Head of caudate nucleus (tissue), 42 donors: ENCODE measurements at places on chromosomes 2 and 18.

GRCh38 chr2:215218587-215219577 lies 80.5 kb upstream of the ABCA12 start:
- no peak for DNase-seq

DNA sequence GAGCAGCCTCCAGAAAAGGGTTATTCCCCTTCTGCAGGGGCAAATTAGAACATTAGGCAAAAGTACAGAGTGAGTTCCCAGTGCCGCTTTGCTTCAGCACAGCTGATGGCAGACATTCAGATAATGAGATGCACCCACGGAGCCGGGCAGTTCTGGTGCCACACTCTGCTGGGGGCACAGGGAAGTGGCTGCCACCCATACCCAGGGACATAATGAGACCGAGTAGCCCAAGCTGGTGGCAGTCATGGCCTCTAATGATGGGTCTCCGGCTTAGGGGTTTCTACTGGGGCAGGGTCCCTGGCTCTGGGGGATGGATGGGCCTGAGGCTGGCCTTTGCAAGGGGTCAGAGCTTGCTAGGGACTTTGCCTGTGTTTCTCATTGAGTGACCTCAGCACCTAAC lies 26.2 kb downstream of the GLI2 start:
- DNase-seq = no peak

GRCh38 chr2:56613254-56613653 lies 429.5 kb downstream of the CCDC85A start:
- no peak for DNase-seq

DNA sequence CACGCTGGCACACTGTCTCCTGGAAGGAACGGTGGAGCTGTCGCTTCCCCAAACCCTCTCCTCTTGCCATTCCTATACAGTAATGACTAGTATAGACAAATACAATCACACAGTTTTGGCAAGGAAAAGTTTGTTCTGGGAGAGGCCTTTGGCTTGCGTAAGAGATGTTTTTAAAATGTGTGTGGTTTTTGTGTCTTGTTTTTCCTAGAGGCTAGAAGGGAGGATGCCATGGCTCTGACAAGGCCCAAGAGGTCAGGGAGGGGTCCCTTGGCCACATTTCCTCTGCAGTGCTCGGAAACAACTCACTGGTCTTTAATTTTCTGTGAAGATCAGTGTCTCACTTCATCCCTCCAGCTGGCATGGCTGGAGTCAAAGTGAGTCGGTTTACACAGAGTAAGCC lies 195.9 kb downstream of the SH3RF3 start:
- no peak for DNase-seq

GRCh38 chr2:208369091-208369490 lies 37.5 kb upstream of the PTH2R start:
- DNase-seq = no peak

- no peak for DNase-seq
Measured at GRCh38 chr2:191795715-191796114, 51.2 kb downstream of the CAVIN2 start.

DNA sequence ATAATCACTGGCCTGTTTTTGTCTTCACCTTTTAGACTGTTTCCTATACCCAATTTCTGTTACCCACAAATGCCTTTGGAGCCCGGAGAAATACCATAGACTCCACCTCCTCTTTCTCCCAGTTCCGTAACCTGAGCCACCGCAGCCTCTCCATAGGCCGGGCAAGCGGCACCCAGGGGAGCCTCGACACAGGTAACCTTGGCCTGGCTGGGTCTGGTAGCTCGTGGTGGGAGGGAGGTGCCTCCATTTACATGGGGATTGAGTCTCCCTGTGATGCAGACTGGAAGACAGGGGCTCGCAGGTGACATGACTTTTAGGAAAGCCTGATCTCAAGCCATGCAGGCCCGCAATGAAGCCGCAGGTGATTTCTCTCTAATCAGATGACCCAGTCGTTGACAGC lies 100.6 kb downstream of the CABLES1 start:
- no peak for DNase-seq

DNA sequence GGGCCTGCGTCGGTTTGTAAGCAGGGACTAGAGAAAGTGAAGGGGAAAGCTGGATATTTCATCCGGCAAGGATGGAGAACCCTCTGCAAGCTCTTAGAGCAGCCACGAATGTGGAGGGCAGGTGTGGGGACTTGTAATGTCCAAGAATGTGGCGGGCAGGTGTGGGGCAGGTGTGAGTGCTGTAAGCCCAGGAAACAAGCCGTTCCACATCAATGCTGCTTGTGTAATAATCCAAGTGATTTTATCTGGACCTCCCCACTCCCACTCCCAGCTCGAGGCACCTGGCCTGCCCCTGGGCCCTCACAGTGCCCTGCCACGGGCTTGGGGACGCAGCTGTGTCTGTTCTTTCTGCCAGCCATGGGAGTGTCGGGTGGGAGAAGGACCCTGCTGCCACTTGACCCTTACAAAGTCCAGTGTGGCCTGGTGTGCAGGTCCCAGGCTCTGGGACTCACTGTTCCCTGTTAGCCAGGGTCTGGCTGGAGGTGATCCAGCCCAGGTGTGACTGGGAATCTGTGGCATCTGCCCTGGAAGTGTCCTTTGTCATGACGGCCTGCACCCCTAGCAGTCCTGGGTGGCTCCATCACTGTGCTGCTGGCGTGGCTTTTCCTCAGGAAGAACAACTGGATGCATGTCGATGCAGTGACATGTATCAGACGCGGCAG lies 42.8 kb downstream of the SOX11 start:
- no peak for DNase-seq

- DNase-seq = no peak
Measured at GRCh38 chr2:226267516-226268289, 531.9 kb downstream of the IRS1 start.
